ENCODE measurements at places on chromosomes 4 and X.
A peak's percentile ranks its signal among the peaks of the same experiment; 100 is the strongest.

DNA sequence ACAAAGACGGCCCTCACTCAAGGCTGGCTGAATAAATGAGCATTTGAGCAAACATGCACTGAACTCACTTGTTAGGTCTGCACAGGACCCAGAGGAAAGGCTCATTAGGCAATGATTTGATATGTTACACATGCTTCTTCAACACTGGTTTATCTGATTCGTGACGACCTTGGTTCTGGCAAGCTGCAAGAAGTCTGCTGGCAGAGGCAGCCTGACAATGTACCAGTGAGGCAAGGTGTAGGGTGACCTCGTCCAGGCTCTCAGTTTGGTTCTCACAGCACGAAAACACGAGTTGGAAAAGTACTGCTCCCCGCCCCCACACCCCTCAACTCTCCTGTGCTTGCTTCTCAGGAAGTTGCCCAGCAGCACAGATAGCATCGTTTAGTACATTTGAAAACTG is 63.1 kb upstream of the CITED1 start:
- DNase-seq: no peak

- no peak for DNase-seq
Observed at GRCh38 chrX:79645749-79646148, 278.6 kb upstream of the ITM2A start.

DNA sequence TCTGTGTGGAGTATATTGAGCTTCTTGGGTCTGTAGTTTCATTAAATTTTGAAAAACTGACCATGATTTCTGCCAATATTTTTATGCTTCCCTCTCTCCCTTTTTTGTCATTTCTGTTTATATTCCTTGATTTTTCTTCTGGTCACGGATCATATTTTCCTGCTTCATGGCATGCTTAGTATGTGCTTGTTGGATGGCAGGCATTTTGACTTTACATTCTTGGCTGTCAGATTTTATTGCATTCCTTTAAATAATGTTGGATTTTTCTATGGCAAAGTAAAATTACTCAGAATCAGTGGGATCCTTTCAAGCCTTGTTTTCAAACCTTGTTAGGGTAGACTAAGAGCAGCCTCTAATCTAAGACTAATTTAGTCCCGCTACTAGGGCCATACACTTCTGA is 531.8 kb downstream of the IL15 start:
- DNase-seq: no peak

DNA sequence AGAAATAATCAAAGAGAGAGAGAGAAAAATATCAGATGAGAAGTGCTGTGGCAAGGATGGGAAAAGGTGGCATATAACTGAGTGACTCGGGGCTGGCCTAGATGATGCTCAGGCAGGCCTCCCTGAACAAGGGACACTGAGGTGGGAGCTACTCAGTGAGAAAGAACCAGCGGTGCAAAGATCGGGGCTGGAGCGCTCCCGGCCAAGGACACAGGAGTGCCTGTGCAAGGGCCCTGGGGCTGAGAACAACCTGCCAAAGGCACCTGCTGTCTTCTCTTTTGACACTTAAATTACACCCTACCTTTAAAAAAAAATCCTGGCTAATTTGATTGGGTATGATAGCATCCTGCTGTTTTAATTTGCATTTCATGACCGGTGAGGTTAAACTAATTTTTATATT is 77.7 kb upstream of the C4orf50 start:
- DNase-seq: no peak

GRCh38 chr4:37389366-37389765 is 144.8 kb downstream of the NWD2 start:
- DNase-seq: no peak

- DNase-seq: no peak
Observed at GRCh38 chr4:149884529-149885181, 69.0 kb upstream of the IQCM start.

GRCh38 chr4:109548655-109549054 is 11.4 kb upstream of the MCUB start:
- DNase-seq: no peak

- DNase-seq: no peak
Observed at GRCh38 chr4:158253350-158253980, 43.2 kb downstream of the TMEM144 start.

DNA sequence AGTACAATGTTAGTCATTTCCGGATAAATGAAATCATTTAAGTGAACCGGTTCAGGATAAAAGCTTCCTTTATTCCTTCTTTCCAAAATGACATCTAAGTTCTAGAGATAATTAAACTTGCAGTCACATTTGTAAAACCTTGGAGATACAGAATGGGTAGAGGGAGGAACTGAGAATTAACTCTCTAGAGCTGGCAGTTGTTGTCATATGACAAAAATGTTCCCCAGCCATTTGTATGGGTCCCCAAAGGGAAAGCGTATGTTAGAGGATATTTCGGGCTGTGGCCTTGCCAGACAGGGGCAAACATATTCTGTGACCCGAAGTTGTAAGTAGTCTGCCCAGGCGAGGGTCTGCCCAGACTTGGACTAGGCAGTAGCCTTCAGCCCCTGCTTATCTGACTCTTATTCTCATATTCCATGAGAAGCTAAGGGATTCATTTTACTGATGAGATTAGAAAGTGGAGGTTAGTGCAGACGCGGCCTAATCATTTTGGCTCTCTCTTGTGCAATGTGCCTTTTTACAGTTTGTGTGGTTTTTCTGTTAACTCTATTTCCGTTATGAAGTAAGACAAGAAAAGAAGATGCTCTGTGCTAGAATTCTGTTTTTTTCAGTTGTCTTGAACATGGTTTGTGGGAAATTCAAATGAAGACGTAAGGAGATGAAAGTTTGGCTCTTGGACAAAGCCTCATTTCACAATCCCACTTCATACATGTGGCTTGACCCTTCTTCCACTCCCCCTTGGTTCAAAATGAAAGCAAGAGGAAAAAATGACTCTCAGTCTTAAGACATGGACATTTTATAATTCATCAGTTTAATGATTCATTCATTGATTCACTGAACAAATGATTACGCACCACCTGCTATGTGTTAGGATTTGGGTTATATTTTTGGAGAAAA is 2394.2 kb upstream of the AGA start:
- no peak for DNase-seq

- DNase-seq: no peak
Observed at GRCh38 chr4:172143605-172144314, 330.6 kb downstream of the GALNTL6 start.

GRCh38 chrX:114581528-114582263 is 2.2 kb upstream of the HTR2C start:
- no peak for DNase-seq

DNA sequence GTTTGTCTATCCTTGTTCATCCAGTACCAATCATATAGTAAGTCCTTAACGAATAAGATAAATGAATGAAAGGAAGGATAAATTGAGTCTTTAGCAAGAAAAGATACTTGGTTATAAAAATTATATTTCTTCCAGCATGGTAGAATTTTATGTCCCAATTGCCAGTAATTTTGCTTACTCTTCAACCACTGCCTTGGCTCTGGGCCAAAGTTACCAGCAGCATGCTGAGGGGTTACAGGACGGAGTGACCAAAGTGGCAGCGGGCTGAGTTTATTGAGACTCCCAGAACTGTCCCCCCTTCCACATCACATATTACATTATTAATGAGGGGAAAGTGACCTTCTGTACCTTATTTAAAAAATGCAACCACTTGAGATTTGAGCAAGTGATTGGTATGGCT is 121.7 kb downstream of the RASGEF1B start:
- no peak for DNase-seq

- no peak for DNase-seq
Observed at GRCh38 chr4:112213091-112213490, 18.5 kb upstream of the AP1AR start.

DNA sequence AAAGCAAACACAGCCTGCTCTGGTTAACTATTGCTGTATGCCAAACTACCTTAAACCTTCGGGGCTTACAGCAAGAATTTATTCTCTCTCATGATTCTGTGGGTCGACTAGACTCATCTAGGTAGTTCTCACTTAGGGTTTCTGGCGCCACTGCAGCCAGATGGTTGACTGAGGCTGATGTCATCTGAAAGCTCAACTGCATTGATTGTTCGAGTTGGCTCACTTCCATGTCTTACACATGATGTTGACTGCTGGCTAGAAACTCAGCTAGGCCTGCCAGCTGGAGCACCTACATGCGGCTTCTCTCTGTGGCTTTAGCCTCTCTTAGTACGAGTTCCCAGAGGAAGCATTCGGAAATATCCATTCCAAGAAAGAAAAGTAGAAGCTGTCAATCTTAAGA is 103.2 kb downstream of the SRPX start:
- DNase-seq: no peak

DNA sequence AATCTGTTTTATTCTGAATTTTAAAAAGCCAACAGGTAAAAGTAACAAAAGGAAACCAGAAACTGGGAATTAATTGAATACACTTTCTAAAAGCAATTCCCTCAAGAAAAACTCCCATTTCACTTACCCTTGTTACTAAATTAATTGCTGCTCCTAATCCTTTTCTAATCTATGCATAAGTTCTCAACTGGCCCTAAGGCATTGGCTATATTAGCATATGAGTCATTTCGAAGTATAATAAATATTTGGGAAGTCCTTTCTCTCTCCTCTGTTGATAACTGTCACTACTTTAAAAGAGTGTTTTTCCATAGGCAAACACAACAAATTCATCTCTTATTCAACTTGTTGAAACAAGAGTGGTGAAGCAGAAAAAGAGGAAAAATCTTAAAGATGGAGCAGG is 486.5 kb upstream of the HTR2C start:
- DNase-seq: no peak

- peak; percentile 36 for DNase-seq
Observed at GRCh38 chr4:7183161-7183560, 9.2 kb upstream of the SORCS2 start.

- no peak for DNase-seq
Observed at GRCh38 chr4:70749313-70749712, 27.5 kb downstream of the RUFY3 start.

GRCh38 chr4:161760008-161760407 is 403.8 kb downstream of the FSTL5 start:
- no peak for DNase-seq

DNA sequence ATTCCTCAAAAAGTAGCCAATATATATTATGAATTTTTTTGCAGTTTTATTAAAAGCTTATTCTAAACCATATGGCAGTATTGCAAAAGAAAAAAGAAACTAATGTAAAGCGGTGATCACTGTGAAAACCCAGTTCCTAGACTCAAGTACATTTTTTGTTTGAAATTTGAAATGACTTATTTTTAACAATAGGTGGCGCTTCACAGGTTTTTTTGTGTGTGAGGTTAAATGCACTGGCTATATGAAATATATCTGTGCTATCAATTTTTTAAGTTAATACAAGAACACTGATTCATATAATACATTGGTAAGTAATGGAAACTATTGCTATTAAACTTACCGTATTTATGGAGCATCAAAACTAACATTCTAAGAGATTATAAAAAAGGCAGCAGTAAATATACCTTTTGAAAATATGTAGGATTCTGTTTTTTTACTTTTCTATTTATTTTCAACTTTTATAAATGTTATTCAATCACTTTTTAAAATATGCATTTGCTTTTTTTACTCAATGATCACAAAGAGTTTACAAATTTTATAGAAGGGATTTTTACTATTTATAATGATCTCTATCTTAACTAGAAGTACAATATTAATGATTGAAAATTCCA is 5.6 kb upstream of the SPRY1 start:
- no peak for DNase-seq

- DNase-seq: no peak
Observed at GRCh38 chr4:36704289-36704688, 422.9 kb downstream of the DTHD1 start.

GRCh38 chr4:120000591-120001296 is 65.9 kb downstream of the MAD2L1 start:
- no peak for DNase-seq

- DNase-seq: no peak
Observed at GRCh38 chr4:113958766-113959538, 20.5 kb downstream of the ARSJ start.

DNA sequence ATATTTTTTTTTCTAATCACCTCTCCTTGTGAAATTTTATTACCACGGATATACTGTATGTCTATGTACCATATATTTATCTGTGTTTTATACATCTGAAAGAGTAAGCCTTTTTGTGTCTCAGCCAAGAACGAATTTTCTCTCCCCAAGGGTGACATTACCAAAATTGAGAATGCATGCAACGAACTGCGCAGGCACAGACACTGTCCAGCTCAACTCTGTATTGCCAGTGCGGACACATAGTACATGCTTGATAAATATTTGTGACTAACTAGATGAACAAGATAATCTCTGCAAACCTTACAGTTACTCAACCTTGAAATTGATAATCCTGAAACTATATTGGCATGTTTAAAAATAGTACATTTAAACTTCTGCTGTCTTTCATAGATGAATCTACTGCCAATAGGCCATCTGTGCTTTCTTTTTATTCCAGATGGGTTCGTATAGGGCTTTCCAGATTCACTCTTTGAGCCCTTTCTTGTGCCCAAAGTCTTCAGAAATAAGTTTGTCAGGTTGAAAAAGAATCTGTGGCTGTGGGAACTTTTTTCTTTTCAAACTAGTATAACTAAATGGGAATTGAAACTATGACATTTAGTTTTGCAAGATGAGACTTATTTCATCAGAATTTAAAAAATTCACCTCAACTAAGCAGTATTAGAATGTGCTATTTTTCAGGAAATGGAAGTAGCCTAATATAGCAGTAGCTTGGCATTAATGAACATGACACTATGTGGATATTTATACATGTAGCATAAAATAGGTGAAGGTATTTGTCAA is 38.9 kb downstream of the DTHD1 start:
- no peak for DNase-seq

- no peak for DNase-seq
Observed at GRCh38 chr4:26110493-26110892, 196.5 kb downstream of the SMIM20 start.

- no peak for DNase-seq
Observed at GRCh38 chr4:27414887-27415731, 554.5 kb downstream of the STIM2 start.

DNA sequence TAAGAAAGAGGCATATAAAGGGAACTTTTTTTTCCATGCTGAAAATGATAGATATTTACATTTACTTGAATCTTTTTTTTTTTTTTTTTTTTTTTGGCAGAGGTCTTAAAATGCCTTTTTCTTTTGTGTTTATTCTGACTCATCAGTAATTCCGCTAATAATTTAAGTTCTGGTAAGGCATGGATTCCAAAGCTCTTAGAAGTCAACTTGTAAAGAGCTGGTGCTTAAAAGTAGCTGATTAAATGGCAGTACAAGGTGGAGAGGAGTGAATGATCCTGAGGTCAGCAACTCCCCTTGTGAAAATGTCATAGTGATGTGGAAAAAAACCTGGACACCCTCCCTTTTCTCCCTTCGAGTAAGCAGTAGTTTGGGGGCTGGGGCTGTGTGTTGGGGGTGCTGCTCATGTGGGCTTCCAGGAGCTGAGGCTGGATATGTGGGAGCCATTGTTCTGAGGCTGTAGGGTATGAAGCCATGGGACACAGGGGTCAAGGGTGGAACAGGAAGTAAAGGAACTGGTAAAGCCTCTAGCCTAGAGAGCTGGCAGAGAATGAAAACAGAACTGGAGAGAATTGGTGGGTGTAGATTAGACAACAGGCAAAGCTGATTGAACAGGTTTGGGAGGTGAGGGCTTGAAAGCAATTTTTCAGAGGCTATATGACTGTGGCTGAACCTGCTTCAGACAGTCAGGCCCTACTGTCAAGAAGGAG is 41.0 kb upstream of the PITX2 start:
- no peak for DNase-seq

GRCh38 chr4:122884499-122884898 is 37.9 kb downstream of the NUDT6 start:
- DNase-seq: no peak

GRCh38 chr4:14783011-14783877 is 219.0 kb upstream of the CPEB2 start:
- DNase-seq: no peak

- no peak for DNase-seq
Observed at GRCh38 chr4:128862608-128863311, 53.3 kb downstream of the JADE1 start.

GRCh38 chr4:85498068-85498733 is 23.3 kb downstream of the ARHGAP24 start:
- DNase-seq: peak; percentile 82

Measured in cardiac septum (tissue), 1 donor.